Stimulated activated CD8-positive, alpha-beta memory T cell treated with anti-CD3 and anti-CD28 coated beads, Interleukin-7, amount 100 ng/mL, for 1 hour (primary cell): ENCODE measurements at places on chromosomes 1 and 21.

GRCh38 chr1:111937147-111937725, 52.2 kb downstream of the KCND3 start:
- DNase-seq: no peak

DNA sequence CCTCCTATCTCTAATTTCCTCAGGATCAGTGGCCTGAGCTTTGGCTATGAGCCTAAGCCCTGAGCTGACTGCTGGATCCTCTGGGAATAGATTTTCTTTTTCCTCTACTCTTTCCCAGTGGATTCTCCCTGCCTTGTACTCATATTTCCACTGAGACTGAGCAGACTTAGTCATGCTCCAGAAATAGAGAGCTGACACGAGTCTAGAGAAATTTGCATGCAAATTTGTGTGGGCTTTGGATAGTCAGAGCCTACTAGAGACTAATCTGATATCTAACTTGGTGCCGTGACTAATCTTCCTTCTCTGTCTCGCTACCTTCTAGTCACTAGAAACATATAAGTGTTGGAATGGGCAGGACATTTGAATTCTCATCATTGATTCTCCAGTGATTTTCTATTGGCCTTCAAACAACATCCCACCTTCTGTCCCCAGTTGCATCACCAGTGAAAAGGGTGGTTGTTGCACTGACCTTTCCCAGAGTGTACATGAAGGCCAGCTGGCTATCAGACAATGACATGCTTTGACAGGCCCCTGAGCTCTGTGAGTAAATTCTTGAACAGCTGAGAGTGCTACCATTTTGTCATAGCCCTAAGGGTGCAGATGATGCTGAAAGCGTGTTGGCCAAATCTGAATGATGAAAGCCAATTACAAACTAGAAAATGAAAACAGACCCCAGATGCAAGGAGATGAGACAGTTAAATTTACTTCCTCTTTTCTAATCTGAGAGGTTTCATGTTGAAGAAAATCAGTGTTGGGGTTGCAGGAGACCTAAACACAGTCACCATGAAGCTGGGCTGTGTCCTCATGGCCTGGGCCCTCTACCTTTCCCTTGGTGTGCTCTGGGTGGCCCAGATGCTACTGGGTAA, at the start of gene FCRLA:
FCRLA (plus strand) TSS at position 748 of the 866 bp plus-strand sequence; CDS start at position 784, 36 bp downstream.
- DNase-seq: no peak

- no peak for DNase-seq
Observed at GRCh38 chr1:178055779-178056471, 38.0 kb upstream of the RASAL2 start.

GRCh38 chr1:26017606-26018005, 4.0 kb upstream of the EXTL1 start:
- no peak for DNase-seq

GRCh38 chr1:25088946-25089345, 143.4 kb downstream of the SYF2 start:
- DNase-seq: no peak

DNA sequence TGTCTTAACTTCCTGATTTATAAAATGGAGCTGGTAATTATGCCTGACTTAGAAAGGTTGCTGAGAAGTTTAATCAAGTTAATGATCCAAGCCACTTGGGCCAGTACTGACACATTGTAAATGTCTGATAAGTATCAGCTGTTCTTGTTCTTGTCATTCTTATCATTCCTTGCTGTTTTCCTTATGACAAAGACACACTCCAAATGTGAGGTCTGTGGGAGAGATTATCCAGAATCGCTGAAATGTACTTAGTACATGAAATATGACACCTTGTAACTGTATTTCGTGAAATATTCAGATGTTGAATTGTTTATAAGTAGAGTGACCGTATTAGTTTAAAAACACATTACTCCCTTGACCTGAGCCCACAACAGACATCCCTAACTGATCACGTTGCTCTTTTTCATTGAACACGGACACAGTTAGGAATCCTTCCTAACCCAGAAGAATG, 6.1 kb downstream of the AADACL4 start:
- no peak for DNase-seq

GRCh38 chr1:11740258-11741192, 4.6 kb downstream of the AGTRAP start:
- no peak for DNase-seq

DNA sequence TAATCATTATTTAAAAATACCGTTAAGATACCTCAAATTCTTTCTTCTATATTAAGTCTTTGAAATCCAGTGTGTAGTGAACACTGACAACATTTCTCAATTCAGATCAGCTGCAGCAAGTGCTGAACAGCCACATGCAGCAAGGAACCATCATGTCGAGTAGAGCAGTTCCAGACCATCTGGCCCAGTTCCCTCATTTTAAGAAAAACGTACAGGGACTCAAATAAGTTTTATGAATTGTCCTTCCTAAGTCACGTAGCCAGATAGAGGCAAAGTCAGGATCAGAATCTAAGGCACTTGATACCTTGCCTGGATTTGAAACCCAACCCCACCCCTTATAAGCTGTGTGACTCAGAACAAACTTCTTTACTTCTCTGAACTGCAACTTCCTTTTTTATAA, 132.4 kb downstream of the PROX1 start:
- no peak for DNase-seq

DNA sequence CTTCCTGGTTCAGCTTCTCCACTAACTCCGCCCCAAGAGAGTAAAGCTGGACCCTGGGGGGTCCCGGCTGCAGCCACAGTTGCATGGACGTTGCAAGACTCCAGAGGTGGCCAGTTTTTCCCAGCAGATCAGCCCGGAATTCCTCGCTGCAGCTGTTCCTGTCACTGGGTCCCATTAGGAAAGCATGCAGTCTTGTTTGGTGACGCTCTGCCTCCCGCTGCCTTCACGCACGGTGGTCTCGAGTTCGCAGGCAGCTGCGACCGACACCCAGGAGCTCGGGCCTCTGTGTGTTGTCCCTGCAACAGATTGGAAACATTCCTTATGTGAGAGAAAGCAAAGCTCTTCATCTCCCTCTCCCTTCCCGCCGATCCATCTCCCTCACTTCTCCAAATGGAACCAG, 162.8 kb downstream of the PRDM16 start:
- DNase-seq: no peak

- no peak for DNase-seq
Observed at GRCh38 chr1:170414989-170415709, 116.8 kb upstream of the GORAB start.

DNA sequence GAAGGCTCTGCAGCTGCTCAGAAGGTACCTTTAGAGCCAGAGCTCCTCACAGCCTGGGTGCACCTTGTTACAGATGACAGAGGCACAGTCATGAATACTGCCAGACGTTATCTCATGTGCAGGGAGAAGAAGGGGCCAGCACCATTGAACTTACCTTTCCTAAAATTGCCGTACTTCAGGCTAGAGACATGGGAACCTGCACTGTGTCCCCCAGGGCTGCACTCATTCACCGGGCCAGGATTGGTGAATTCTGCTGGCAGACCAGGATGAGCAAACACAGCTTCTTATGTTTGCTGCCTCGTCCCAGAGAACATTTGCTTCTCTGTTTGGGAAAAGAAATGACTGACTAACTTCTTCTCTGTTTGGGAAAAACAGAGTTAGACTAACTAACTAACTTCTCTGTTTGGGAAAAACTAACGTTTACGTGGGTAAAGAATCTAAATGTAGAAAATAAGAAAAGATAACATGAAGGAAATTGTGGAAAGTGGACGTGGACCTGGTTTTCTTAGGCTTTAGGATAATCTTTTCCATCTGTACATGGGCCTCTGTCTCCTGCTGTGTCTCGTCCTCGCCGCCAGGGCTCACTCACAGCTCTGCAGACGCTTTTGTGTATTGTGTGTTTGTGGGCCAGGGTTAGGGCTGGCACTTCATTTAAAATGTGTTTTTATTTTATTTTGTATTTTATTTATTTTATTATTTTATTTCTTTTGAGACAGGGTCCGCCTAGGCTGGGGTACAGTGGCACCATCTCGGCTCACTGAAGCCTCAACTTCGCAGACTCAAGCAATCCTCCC, 9.9 kb downstream of the OBSCN start:
- no peak for DNase-seq

DNA sequence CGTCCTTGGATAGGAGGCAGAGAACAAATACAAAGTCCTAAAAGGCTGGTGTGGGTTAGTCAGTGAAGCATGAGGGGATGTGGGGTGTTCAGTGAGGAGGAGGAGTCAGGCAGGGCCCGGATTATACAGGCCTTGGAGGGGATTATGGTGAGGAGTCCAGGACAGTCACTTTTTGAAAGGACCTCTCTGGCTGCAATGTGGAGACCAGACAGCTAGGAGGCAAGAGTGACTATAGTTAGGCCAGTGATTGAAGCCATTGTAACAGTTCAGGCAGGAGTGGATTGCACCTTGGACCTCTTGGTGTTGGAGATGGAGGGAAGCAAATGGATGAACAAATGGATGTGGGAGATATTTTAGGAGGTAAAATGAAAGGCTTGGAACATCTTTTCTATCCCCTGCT, 115.8 kb downstream of the C1orf94 start:
- no peak for DNase-seq

- DNase-seq: no peak
Observed at GRCh38 chr1:108209456-108210108, 9.4 kb upstream of the SLC25A24 start.

- no peak for DNase-seq
Observed at GRCh38 chr21:33032434-33033047, 6.8 kb downstream of the OLIG2 start.

- DNase-seq: no peak
Observed at GRCh38 chr1:18200136-18200717, 92.6 kb downstream of the IGSF21 start.

DNA sequence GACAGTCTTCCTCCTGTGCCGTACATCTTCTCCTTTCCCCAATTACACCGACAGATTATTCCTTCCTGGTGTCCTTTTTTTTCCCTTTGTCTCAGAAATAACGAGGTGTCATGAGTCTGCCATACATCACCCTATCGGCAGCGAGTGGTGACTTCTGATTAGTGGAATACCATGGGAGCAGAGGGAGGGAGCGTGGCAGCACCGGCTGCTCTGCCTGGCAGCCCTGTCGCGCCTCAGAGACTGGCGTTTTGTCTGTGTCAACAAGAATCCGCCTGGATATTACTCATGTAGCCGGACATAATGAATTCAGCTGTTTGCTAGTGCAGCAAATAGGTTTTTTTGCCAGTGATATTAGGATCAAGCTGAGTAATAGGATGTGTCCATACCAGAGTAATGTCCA, 51.8 kb downstream of the UTP25 start:
- no peak for DNase-seq

DNA sequence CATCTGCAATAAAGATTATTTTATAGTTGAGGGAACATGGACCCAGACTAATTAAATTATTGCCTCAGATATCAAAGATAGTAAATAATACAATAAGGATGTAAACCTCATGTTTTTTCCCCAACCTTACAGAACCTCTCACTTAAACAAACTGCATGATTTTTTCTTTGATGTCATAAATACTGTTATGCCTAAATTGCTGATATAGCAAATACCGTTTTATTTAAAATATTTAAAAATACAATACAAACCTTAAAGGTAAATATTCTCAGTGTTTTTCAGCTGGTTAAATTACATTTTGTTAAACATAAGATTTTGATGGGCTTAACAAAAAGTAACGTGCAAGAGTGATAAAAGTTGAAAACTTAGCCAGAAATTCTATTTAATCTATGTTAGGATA, 24.4 kb upstream of the RGS2 start:
- no peak for DNase-seq

- DNase-seq: no peak
Observed at GRCh38 chr1:215731699-215732098, 164.6 kb downstream of the KCTD3 start.

- no peak for DNase-seq
Observed at GRCh38 chr1:232291681-232292080, 338.3 kb downstream of the SIPA1L2 start.

GRCh38 chr1:204623894-204624361, 61.6 kb downstream of the LRRN2 start:
- DNase-seq: no peak

- DNase-seq: no peak
Observed at GRCh38 chr1:28973596-28974421, 59.4 kb downstream of the EPB41 start.

DNA sequence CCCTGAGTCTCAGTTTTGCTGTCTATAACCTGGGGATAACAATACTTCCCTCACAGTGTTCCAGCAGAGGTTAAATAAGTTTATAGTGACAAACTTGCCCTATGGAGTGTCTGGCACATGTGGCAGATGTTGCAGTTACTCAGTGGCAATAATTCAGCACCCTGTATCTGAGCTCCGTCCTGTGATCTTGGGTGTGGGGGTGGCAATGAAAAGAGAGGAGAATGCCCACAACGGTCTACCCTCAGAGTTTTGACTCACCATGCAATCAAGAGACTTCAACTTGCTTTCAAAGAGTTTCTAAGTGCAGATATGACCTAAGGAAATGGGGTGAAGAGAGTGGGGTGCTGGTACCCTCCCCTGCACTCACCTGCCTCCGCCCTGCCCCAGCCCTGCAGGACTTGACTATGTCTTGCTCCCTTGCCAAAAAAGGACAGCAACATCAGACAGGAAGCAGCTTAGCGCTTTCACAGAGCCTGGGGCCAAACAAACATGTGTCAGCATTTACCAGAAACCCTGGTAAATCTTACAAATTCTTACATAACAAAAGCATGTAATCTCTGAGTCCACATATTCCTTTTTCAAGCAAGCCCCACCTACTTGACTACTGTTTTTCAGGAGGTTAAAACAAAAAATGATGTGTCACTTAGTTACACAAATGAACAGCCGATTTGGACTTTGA, 185.1 kb upstream of the CAMK1G start:
- DNase-seq: no peak

DNA sequence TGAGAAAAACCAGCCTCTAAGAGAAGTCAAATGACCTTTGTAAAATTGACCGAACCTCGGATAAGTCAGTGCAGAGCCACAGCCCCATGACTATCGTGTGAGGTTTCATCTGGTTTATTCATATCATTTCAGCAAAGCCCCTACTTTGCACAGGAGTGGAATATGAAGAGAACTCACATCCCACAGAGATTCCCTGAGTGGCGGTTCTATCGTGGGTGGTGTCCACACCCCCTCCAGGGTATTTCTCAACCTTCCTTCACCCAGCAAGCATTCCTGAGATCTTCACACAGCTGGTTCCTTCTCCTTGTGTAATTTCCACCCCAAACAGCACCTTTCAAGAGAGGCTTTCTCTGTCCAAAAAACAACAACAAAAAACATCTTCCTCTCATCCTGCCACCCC, 47.5 kb downstream of the EVA1C start:
- DNase-seq: no peak
